NCI-H1930 (cell line): ENCODE measurements at places on chromosomes 2 and 18.

DNA sequence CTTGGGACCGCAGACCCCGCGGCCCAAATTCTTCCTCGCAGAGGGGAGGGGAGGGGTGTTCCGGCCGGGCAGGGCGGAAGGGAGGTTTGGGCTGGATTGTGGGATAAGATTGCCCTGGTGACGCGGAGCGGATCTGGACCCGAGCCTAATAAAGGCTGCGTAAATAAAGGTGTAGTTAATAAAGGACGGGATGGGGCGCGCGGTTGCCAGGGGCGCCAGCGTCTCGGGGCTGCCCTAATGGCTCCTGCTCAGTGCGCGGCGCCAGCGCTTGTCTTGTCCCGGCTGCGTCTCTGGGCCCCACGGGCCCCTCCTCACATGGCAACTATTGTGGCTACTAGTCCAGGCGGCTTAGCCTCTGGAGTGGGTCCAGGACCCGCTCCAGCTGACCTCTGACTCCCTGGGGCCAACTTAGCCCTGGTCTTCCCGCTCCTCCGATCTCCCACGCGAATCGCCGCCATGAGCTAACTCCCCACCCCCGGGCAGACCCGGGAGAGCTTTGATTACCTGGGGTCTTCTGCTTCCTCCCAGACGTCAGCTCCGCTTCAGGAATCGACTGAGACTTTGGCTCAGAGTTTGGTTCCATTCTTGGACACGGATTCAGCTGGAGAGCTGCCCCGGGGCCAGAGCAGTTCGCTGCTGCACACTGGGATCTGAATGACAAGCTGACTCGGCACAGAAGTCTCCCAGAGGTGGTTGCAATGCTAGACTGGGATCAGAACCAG is 36.5 kb downstream of the SLC25A52 start:
- no peak for DNase-seq

- peak; percentile 76 for DNase-seq
These were observed 121.5 kb upstream of the CREB1 start for GRCh38 chr2:207408086-207408794.

DNA sequence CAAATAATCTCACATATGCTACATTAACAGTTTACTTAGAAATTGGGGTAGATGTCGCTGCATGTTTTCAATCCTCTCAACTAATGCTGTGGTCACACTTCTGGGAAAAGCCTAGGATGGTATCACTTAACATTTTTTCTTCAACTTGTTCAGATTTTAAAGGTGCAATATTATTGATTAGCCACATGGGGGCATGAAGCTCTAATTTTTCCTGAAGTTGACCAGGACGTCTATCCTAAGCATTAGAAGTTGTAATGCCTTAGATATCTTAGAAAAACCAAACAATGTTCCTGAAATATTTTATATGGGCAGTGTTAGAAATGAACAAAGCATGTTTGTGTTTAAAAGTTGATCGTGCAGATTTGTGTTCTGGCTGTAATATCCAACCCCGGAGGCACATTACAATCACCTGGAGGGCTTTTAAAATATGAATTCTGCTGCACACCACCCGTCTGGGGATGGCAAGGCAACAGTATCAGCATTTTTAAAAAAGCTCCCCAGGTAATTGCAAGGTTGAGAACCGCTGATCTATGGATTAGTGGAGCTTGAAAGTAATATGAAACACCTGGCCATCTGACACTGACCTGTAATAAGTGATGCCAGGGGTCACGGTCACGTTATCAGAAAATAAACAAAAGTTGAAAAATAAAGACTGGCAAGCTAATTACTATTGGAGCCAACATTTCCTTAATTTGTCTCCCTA is 100.5 kb upstream of the LMAN1 start:
- DNase-seq = peak; percentile 24

GRCh38 chr2:42876326-42876751 is 84.0 kb upstream of the HAAO start:
- no peak for DNase-seq

DNA sequence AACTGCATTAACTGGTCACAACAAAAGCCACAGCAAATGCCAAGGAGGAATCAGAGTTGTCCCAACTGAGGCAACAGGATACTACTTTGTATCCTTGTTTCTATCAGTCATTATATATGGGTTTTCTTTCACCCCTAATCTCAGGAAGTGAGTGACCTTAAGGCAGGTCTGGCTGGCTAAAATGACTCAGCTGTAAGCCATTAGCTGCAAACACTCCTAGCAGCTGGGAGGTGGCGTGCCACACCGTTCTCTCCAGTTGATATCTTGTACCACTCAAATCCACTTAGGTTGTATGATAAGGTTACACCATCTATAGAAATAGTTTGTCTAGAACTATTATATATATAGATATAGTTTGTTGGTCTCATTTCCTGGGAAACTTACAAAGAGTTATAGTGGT is 171.1 kb upstream of the MC4R start:
- DNase-seq = no peak

DNA sequence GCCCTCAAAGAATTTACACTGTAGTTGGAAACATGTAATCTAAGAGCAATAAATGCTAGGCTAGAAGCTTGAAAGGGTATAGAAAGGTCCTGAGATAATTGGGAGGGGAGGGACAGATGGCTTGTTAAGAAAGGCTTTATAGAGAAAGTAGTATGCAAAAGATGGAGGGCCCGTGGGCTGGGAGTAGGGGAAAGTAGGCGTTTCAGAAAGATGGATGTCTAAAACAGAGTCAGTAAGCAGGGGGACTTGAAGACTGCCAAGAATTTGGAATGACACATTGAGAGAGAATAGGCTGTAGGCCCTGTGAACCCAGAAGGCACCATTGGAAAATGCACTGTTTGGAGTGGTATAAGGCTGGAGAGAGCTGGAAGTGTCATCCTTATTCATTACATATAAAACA is 822 bp downstream of the PSMG2 start:
- DNase-seq = no peak

DNA sequence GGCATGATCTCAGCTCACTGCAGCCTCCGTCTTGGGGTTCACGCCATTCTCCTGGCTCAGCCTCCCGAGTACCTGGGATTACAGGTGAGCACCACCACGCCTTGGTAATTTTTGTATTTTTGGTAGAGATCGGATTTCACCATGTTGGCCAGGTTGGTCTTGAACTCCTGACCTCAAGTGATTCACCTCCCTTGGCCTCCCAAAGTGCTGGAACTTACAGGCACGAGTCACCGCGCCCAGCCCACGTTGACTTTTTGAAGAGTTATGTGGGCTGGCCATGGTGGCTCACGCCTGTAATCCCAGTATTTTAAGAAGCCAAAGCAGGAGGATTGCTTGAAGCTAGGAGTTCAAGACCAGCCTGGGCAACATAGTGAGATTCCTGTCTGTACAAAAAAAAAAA is 20.8 kb downstream of the CCL20 start:
- DNase-seq = no peak

DNA sequence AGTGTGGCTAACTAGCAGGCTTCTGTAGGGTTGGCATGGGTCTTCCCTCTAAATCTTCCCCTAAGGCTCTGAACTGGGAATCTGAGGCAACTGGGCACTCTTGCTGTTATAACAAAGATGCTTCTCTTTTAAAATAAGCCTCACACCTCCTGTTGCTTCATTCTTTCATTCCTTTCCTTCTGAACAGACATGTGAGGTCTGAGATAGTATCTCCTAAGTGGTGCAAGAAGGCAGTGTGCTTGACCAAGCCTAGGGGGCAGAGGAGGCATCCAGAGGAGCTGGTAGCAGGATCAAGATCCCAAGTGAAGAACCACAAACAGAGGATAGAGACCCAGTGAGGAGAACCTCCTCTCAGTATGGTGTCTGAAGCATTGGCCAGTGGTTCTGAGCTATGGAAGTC is 90.9 kb downstream of the TTC27 start:
- no peak for DNase-seq

GRCh38 chr2:150468350-150468960 is 19.0 kb downstream of the RND3 start:
- DNase-seq = no peak

DNA sequence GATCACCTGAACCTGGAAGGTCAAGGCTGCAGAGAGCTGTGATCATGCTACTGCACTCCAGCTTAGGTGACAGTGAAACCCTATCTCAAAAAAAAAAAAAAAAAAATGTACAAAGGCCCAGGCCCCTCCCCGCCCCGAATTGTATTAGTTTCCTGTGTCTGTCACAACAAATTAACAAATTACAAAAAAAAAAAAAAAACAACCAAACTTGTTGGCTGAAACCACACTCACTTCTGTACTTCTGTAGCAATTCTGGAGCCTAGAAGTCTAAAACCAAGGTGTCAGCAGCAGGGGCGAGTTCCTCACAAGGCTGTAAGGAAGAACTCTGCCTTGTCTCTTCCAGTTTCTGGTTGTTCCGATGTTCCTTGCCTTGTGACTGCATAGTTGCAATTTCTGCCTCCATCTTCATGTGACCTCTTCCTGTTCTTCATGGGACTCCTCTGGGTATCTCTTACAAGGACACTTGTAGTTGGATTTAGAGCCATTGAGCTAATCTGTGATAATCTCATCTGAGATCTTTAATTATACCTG is 100.8 kb upstream of the ZSWIM2 start:
- no peak for DNase-seq
